ENCODE measurements at places on chromosomes 12 and 14. TPM values are rescaled to one million over a fixed set of nuclear protein-coding genes. Genes with fewer than 3 reads are reported as not detected.
A peak's percentile ranks its signal among the peaks of the same experiment; 100 is the strongest.

The OTOGL gene
- total RNA-seq = 0.67 TPM

The LUM gene
- 0.22 TPM for total RNA-seq

The PDE3A gene
- not detected for total RNA-seq

DNA sequence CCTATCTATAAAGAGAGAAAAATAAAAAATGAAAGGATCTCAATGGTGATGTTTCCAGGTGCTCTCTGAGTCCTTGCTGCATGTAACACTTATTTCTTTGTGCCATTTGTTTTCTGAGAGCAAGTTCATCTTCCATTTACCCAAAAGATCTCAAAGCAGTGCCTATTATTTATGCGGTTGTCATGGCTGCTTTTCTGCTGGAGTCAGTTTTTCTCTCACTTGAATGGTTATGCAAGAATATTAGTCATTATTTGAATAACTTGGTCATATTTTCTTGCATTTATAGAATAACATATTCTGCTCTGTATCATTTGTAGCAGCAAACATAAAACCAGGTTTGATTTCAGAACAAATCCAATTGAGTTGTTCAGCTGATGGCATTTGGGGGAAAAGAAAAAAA lies 141.8 kb upstream of the G2E3 start:
- no peak for DNase-seq

DNA sequence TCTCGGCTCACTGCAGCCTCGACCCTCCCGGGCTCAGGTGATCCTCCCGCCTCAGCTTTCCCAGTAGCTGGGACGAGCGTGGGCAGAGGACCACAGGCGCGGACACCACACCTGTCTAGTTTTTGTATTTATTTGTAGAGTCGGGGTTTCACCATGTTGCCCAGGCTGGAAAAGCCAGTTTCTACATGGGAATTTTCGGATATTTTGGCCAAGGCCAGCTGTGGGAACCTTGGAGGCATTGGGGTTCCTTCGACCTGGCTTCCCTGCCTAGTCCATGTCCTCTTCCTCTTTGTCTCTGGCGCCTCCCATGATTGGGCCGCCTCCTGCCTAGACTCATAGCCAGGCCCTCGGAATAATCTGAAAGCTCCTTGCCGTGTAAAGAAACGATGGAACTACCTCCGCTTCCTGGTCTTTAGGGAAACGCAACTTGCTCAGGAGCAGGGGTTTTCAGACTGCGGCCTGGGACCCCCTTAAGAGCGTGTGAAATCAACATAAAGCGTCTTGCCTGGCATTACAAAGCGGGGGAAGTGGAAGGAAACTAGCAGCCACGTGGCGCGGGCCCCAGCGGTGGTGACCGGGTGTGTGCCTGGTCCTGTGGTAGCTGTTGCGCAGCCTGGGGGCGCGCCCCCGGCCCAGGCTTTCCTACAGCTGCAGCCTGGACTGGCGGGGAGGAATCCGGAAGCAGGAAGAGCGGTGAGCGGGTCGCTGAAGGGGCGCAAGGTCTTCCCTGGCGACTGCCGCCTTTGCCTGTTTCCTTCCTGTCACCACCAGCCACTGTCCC lies 1.4 kb upstream of the HSP90AA1 start:
- no peak for DNase-seq

GRCh38 chr12:1213618-1214205 lies 222.7 kb downstream of the ERC1 start:
- no peak for DNase-seq

- DNase-seq = no peak
Measured at GRCh38 chr14:37279818-37280217, 82.1 kb downstream of the MIPOL1 start.

DNA sequence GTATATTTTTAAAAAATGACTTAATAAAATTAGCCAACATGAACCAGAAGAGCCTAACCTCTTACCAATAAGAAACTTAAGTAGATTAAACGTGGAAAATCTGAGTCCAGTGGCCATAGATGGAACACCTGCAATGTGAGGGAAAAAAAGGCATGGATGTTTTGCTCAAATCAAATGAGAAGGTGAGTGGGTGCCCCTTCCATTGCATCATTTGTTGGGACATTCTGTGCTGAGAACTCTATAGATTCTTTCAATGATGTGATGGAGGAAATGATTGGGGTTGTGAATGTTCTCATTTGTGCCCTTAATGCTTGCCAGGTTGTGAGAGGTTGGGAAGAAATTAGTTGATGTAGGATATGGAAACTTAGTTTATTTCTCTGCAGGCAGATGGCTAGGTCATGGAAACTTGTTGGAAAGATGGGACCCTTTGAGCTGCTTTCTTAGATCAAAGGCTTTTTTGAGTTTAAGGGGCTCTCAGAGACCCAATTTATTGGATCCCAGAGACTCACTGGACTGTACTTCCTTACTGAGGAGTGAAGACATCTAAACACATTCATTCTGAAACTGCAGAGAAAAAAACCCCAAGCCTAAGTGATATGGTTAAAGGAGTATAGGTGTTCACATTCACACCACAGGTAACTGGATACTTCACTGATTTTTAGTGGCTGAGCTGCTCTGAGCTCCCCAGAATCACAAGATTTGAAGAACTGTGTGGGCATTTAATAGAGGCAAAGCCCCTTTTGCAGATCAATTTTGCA lies 95.9 kb downstream of the DACT1 start:
- no peak for DNase-seq

DNA sequence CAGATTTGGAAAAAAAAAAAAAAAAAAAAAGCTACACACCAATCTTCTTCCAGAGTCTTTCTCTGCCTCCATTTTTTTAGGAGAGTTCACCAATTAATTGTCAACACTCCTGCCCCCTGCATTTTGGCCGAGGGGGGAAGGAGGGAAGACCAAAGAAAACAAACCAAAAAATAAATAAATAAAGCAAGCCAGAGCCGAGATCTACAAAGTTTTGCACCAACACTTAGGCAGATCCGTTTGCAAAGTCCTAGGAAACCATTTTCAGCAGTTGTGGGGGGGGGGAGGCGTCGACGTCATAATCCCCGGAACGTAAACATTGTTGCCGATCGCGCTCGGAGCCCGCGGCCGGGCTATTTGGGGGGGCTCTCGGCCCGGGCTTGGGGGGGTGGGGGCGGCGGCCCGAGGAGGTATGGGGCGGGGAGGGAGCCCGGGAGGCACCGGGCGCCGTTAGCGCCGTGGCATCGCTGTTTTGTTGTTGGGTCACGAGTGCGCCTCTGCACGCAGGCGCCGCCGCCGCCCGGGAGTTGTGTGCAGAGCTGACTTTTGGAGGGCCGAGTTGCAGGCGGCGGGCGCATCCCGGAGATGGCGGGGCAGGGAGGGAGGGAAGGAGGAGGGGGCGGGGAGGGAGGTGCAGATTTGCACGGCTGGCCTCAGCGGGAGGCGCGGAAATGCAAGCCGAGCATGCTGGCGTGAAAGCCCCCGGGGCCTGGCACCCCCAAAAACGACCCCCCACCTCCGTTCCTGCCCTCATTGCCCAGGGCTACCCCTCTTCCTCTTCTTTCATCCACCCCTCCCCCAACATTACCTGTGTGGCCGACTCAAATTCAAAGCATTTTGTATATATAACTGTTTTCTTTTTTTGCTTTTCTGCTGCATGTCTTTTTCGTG lies 598 bp downstream of the KDM2B start:
- DNase-seq = peak; percentile 28

DNA sequence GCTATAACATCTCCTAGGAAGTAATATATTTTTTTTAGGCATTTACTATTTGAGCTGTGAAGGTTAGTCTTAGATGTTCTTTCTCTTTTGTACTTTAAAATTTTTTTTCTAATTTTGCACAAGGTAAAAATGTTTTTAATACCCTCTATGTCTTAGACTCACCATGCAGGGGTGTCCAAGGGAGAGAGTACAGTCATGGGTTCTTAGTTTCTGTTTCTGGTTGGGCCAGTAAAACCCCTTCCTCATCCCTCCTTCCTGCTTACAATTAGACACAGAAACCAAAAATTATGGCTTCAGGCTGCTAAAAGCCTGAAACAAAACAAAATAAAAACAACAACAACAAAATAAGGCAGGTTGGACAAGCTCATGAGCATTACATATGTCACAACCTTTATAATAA lies 193.0 kb downstream of the SYT1 start:
- no peak for DNase-seq

DNA sequence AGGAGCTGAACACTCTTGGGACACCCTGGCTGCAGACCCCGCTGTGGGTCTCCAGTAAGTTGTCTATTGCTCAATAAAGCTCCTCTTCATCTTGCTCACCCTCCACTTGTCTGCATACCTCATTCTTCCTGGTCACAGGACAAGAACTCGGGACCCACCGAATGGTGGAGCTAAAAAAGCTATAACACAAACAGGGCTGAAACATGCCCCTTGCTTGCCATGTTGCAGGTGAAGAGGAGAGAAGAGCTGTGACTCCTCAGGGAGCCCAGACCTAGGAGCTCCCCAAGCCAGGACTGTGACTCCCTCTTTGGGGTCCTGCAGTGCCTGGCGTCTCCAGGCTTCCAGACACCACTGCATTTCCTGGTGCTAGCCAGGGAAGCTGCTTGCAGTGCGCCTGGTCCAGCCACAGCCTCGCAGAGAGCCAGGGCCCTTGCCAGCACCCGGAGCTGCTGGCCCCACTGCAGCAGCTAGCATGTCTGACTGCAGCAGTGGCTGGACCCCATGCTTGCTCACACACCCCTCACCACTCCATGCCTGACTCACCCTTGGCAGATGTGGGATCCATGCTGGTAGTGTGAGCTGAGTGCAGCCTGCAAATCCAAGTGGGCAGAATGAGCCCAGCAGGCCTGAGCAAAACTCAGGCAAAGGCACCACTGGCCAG lies 37.1 kb upstream of the OR5AU1 start:
- DNase-seq = no peak

- no peak for DNase-seq
Measured at GRCh38 chr14:57761800-57762199, 104.1 kb downstream of the SLC35F4 start.
